T-helper 17 cell (primary cell): ENCODE measurements at places on chromosomes 16 and 17.

DNA sequence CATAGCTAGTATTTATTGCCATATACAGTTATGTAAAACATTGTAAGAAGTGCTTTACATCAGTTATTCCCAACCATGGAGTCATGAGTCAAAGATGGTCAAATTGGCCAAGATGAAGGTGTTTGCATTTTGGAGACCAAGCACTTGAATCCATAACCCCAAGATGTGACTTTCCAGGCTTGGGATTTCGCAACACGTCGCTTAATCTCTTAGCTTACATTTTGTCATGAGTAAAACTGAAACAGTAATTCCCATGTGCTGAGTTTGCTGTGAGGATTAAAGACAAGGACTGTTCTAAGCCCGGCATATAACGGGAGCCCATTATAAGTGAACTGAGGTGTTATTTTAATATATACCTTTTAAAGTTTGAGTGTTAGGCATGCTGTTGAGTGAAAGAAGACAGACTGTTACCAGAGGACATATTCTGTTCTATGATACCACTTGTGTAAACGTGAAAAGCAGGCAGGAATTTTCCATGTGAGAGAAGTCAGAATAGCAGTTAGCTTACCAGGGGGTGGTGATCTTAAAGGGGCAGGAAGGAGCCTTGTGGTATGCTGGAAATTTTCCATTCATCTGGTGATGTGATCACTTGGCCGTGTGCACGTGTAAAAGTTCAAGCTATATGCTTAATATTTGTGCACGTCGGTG is 484.9 kb downstream of the WWOX start:
- DNase-seq, result no peak

- DNase-seq, result no peak
These were observed 42.3 kb upstream of the CDYL2 start for GRCh38 chr16:80846680-80847079.

DNA sequence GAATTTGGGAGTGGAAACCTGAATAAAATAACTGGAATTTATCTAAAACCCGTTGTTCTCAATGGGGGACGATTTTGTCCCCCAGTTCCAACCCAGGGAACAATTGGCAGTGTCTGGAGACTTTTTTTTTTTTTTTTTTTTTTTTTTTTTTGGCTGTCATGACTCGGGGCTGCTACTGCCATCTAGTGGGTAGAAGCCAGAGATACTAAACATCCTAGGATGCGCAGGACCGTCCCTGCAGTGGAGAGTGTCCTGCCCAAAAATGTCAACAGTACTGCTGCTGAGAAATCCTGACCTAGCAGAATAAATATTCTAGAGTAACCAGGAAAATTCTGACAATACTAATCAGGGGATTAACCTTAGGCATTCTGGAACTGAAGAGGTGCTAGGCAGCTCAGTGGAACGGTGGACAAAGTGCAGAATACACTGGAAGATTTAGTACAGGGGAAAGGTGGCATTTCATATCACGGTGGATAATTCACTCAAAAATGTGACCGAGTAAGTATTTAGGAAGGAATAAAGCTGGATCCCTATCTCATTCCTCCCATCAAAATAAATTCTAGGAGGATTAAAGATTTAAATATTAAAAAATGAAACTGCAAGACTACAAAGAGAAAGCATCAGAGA is 107.6 kb downstream of the SPECC1 start:
- peak; percentile 10 for DNase-seq

DNA sequence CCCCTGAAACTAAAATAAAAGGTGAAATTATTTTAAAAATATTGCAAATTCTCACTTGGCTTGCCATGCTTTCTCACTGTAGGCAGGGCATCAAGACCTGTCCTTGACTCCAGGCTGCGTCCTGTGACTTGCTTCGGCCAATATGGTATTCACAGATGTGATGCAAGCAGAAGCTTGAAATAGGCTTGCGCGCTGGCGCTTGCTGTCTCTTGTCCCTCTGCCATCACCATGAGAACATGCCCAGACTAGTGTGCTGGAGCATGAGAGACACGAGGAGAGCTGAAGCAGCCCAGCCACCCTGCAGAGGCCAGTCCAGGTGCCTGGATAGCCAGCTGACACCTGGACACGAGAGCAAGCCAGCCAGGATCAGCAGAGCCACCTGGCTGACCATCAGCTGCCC is 21.8 kb upstream of the ZKSCAN2 start:
- DNase-seq, result no peak

DNA sequence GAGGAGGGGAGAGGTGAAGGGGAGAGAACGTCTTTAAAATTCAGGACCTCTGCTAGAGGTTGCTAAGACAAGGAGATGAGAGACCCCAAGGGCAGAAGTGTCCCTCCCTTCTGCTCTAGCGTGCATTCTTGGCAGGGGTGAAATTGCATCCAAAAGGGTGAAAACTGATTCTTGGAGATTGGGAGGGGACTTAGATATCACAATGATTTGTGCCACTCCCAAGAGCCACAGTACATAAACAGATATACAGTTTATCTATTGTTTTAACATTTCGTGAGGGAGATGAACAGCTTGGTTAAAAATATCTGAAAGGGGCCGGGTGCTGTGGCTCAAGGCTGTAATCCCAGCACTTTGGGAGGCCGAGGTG is 12.8 kb downstream of the CAVIN1 start:
- no peak for DNase-seq

DNA sequence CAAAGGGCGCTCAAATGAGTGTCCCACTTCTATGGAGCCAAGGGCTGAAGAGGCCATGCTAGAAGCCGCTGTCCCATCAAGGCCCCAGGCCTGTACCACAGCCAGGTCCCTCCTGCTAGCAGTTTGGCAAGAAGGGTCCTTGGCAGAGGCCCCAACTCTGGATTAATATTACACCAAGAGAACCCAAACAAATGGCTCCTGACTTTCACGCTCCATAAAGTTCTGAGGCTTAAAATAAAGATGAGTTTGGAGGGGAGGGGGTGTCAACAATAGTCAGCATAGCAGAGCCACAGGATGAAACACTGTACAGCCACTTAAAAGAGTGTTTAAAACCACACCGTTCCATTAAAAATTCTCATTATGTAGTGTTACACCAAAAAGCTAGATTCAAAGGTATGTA is 30.5 kb downstream of the CUEDC1 start:
- no peak for DNase-seq

GRCh38 chr17:16521070-16521727 is 29.2 kb upstream of the LRRC75A start:
- DNase-seq, result peak; percentile 38

DNA sequence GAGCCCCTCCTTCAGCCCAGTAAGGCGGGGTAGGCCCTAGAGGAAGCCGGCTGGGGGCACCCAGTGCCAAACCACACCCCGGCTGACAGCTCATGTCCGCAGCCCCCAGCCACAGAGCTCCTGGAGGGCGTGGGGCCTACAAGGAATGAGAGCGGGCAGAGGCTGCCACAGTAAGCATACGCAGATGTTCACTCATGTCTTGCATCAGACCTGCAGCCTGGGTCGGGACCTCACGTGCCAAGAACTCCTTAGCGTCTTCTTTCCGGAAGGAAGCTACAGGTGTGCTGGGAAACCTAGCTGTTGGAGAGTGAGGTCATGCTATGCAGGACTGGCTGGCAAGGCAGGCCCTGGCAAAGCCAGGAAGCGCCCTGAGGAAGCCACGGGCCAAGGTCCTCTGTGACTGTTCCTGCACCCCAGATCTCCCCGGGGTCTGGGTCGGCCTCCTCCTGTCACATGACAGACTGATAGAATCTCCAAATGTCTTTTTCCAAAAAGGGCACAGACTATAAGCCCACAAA is 1.6 kb downstream of the ZNF598 start:
- no peak for DNase-seq

- no peak for DNase-seq
These were observed 14.2 kb upstream of the MARCHF10 start for GRCh38 chr17:62822080-62822904.

DNA sequence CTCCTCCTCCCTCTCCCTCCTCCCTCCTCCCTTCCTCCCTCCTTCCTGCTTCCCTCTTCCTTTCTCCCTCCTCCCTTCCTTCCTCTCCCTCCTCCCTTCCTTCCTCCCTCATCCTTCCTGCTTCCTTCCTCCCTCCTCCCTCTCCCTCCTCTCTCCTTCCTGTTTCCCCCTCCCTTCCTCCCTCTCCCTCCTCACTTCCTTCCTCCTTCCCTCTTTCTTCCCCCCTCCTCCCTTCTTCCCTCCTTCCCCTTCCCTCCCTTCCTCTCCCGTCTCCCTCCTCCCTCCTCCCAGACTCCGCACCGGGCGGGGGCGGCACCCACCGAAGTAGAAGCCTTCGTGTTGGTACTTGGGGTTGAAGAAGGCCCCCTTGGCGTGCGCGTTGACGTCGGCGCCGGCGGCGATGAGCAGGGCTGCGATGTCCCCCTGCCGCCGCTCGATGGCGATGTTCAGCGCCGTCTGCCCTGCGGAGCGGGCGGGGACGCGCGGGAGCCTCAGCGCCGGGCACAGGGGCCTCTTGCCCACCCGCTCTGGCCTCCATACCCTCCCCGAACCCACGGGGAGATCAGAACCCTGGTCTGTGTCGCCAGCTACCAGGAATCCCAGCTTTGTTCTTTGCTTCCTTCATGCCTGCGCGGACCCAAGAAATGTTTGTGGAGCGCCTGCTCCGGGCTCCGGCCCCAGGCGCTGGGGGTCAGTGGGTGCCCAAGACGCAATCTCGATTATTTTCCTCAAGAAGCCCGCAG is 22.2 kb downstream of the TRPV3 start:
- peak; percentile 36 for DNase-seq

- DNase-seq, result no peak
These were observed 8.1 kb downstream of the C1QL1 start for GRCh38 chr17:44959821-44960531.

GRCh38 chr17:1931844-1932579 is 93.1 kb downstream of the RTN4RL1 start:
- no peak for DNase-seq

- DNase-seq, result no peak
These were observed 104.7 kb downstream of the SOCS1 start for GRCh38 chr16:11151156-11151884.

GRCh38 chr16:87733190-87733589 is 32.6 kb downstream of the KLHDC4 start:
- no peak for DNase-seq

DNA sequence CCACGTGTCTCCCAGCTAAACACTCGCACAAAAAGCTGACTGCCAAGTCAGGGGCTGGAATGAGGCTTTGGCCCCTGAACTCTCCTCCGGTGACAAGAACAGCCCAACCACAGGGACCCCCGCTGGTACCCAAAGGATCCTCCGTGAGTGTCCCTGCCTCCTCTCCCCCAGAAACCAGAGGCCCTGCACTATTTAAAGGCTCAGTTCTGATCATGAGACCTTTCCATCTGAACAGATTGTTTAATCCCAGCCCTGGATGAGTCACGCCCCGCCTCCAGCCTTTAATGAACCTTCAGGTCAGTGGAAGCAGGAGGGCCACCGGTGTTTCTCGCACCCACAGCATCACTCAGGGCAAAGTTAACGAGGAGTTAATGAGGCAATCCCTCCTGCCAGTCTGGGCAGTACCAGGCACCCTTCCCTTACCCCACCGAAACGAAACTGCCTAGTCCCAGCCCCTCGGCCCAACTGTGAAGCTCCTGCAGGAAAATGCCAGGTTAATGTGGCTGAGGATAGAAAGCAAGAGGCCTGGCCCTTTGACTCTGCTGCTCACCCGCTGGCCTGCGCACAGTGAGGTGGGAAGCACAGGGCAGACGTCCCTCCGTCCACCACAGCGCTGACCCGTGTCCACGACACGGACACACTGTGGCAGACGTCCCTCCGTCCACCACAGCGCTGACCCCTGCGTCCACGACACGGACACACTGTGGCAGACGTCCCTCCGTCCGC is 32.4 kb downstream of the TIMM22 start:
- DNase-seq, result no peak

- no peak for DNase-seq
These were observed 10.4 kb downstream of the GPATCH8 start for GRCh38 chr17:44492706-44493272.

DNA sequence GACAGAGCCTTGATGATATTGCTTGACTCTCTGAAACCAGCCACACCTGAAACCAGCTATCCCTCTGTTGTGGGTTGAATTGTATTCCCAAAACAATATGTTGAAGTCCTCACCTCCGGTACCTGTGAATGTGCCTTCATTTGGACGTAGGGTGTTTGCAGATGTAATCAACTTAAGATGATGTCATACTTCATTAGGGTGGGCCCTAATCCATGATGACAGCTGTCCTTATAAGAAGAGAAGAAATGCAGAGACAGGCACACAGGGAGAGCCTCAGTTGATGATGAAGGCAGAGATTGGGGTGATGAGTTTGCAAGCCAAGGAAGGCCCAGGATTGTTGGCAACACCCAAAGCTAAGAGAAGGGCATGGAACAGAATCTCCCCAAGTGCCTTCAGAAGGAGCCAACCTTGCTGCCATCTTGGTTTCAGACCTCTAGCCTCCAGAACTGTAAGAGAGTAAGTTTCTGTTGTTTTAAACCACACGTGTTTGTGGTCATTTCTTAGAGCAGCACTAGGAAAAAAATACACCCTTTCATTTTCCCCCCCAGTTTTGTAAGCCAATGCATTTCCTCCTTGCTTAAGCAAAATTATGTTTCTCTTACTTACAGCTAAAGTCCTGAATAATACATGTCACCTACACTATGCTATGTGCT is 29.4 kb upstream of the MYH10 start:
- DNase-seq, result no peak

DNA sequence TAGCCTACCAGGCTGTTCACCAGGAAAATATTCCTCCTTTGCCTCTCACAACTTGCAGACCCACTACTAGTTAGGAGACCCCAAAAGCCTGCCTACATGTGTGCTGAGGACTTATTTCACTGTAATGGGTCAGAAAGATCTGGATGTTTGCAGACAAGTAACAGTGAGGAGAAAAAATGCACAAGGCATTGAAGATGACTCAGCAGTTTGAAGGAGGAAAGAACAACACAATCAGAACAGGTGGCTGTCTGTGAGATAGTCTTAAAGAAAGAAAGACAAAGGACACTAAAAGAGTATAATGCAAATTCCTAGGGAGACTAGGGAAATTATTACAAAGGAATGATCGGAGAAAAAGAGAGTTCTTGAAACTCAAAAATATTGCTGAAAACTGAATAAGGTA is 69.0 kb downstream of the ANKFN1 start:
- DNase-seq, result no peak

- no peak for DNase-seq
These were observed 251.3 kb downstream of the NTN1 start for GRCh38 chr17:9272501-9273200.

GRCh38 chr17:78972507-78973105 is 7.1 kb downstream of the LGALS3BP start:
- DNase-seq, result no peak

- no peak for DNase-seq
These were observed 26.7 kb upstream of the PLCG2 start for GRCh38 chr16:81752225-81752875.

- no peak for DNase-seq
These were observed 20.0 kb upstream of the MEAK7 start for GRCh38 chr16:84524346-84524920.

DNA sequence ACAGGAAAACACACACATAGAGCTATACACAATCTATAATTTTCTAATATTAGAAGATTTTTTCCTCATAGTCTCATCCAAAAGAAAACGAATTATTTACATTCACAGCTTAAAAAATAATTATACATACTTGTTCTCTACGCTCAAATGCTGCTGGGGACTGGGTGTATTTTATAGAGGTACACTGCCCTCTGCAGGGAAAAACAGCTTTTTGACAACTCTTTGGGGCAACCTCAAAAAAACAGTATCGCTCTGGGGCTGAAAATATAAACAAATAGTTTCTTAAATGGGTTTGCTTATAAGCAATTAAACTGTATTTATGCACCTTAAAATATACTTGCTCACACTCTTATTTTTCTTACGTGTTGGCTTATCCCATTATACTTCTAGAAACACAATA is 261.8 kb upstream of the PSMD7 start:
- no peak for DNase-seq

GRCh38 chr16:28569021-28569420 is 15.3 kb downstream of the SGF29 start:
- DNase-seq, result no peak
